ENCODE measurements at places on chromosomes 1 and 21.

DNA sequence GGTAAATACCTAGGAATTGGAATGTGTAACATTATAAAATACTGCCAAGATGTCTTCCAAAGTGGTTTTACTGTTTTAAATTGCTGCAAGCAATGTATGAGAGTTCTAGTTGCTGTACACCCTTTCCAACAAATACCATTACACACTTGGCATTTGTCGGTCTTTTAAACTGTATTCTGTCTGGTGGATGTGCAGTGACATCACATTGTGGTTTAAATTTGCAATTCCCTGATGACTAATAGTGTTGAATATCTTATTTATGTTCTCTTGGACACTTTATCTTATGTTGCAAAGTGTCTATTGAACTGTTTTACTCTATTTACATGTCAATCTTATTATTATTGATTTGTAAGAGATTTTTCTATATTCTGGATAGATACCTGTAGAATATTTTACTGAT, 561.2 kb upstream of the B3GALT2 start:
- no peak for DNase-seq

GRCh38 chr1:26190373-26190987, at the start of gene CATSPER4:
TSS of gene CATSPER4 (plus strand) at chr1:26190602. CDS start at chr1:26190628, 26 bp downstream.
- DNase-seq: peak; percentile 32

- DNase-seq: no peak
These were observed 79.1 kb downstream of the GABPA start for GRCh38 chr21:25813917-25814316.

DNA sequence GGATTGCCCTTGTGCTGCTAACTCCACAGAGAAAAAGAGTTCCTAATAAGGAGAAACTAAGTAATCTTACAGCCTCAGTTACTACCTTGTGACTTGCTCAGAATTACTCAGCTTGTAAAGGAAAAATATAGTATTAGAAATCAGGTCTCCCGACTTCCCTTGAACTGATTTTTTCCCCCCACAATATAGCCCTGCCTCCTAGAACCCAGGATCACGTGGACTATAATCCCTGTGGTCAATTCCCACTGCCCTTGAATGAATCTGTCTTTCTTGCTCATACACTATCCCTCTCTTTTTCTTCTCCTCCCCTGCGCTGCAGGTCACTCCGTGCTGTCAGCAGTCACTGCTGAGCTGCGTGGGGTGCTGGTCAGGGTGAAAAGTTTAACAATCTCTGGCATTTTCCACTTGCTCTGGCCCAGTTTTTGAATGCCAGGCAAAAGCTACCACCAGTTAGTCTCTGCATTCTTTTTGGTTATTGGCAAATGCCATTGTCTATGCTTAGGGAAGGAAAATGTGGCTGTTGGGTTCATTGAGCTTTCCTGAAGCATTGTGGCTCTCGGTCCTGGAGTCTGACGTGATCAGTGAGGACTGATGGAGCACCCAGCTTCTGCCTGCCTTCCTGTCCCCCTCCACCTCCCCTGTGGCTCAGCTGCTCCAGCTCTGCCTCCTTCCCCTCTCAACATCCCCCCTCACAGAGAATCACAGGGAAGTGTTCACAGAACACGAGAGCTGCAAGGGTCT, 1.9 kb upstream of the MYOC start:
- no peak for DNase-seq

DNA sequence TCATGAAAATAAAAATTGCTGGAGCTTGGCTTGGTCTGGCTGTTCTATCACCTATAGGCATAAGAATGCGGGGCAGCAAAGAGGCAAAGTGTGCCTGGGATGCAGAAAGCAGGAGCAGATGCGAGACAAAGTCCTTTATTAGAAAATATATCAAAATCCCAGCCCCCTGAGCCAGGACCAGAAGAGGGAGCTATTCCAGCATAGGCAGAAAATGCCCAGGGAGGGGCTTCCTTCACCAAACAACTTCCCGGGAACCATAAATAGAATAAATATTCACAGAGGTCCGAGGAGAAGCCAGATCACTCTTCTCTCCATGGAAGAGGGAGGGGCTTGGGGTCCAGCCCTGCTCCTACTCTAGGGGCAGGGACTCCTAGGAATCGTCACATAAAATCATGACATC, 5.0 kb downstream of the PPOX start:
- DNase-seq: no peak

Measured in CD4-positive, alpha-beta T cell treated with Interleukin-6 for 4 hours (primary cell).